SK-N-MC (cell line): ENCODE measurements at places on chromosomes 1 and 21.

- no peak for DNase-seq
Measured at GRCh38 chr1:8121261-8122159, 95.4 kb upstream of the ERRFI1 start.

GRCh38 chr1:180083164-180083563, 71.5 kb upstream of the QSOX1 start:
- DNase-seq, result no peak

- no peak for DNase-seq
Measured at GRCh38 chr1:91381844-91382243, 22.8 kb downstream of the HFM1 start.

DNA sequence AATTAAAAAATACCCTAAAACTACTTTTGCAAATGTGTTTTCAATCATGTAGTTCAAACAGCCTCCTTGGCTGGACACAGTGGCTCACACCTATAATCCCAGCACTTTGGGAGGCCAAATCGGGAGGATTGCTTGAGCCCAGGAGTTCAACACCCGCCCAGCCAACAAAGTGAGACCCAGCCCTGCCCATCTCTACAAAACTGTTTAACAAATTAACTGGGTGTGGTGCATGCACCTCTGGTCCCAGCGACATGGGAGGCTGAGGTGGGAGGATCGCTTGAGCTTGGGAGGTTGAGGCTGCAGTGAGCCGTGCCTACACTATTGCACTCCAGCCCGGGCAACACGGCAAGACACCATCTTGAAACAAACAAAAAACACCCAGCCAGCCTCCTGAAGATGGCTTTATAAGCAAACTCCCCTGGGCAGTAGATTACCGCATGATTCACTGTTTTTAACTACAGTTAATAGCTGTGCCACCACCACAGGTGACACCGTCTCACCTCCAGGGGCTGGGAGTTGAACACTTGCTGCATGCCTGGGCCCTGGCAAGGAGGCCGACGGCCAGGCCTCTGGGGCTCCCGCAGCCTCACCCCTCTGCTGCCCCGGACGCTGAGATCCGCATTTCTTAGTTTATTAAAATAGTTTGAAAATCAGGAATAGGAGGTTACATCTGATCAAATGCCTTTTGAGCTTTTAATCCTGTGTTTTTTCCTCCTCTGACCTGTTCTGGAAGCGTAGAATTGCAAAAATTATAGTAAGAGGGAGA, 16.2 kb downstream of the PTTG1IP start:
- DNase-seq, result no peak

- DNase-seq, result no peak
Measured at GRCh38 chr1:44048532-44049215, 17.4 kb upstream of the SLC6A9 start.

DNA sequence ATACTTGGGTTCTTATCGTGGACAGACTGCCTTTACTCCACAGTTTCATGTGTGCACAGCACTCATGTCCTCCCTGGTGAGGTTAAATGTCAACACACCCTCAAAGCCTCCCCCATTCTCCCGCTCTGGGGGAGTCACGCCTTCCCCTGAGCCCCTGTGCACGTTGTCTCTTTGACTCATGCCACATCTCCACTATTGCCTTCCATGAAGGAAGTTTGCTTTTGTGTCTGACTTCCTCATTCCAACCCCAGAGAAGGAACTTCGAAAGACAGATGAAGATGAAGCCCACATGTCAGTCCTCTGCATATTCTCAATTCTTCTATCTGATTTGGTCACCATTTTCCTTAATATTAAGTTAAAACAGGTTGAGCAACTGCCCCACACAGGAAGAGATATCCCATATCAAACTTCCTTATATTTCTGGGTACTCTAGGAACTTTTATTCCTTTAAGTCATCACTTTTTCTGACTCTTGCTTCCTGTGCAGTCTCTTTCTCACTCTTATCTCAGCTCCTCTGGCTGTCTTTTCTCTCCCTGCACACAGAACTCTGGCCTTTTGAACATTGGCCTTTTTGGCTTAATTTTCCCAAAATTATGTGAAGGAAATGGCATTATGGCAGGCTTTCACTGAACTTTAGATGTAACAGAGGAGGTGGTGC, 41.5 kb downstream of the C4BPA start:
- DNase-seq, result no peak

GRCh38 chr1:114316204-114316603, 162.5 kb upstream of the SYT6 start:
- DNase-seq, result no peak

DNA sequence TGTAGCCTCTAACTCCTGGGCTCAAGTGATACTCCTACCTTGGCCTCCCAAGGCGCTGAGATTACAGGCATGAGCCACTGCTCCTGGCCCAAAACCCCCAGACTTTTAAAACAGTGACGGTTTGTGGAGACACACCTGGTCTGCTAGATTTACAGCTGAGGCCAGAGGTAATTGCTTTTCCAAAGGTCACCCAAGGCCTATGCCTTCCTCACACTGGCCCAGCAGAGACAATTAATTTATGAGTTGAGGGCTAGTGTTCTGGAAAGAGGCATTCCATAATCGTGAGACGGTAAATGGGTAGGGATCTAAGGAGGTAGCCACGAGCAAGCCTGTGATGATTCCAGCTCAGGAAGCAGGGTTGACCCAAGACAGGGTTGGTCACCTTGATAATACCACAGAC, 12.4 kb upstream of the PARP1 start:
- DNase-seq, result no peak

DNA sequence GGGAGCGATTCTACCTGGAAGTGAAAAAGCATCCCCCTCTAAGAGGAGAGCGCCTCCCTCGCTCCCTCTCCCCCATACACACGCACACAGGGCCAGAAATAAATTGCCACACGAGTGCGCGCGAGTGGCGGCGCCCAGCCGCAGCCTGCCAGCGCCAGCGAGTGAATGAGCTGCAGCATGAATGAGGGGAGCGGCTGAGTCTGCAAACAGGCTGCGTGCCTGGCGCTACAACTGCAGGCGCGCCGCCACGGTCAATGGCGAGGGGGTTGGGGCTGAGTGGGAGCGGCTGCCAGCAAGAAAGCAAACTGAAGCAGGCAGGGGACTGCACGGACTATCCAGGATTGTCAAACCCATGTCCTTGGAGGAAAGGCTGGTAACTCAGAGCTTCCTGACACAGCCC, 2.2 kb downstream of the CAMK1G start:
- DNase-seq, result no peak

GRCh38 chr1:232393444-232394146, 236.3 kb downstream of the SIPA1L2 start:
- no peak for DNase-seq

- no peak for DNase-seq
Measured at GRCh38 chr1:50476800-50477199, 53.6 kb upstream of the DMRTA2 start.

DNA sequence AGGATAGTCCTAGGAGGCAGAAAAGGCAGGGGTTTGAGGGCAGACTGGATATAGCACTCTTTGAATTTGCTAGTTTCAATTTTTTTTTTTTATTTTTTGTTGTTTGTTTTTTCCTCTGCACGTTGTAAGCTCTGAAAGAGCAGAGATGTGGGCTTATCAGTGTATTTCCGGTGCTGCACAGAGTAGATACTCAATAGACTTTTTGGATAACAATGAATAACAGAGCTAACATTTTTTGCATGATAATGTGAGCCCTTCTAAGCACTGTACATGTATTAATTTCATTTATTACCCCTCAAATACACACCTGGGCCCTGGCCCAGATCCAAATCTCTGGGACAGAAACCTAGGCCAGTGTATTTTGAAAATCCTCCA, 17.1 kb upstream of the PARP1 start:
- DNase-seq, result no peak

GRCh38 chr21:32207406-32207716, 71.5 kb downstream of the MIS18A start:
- no peak for DNase-seq

DNA sequence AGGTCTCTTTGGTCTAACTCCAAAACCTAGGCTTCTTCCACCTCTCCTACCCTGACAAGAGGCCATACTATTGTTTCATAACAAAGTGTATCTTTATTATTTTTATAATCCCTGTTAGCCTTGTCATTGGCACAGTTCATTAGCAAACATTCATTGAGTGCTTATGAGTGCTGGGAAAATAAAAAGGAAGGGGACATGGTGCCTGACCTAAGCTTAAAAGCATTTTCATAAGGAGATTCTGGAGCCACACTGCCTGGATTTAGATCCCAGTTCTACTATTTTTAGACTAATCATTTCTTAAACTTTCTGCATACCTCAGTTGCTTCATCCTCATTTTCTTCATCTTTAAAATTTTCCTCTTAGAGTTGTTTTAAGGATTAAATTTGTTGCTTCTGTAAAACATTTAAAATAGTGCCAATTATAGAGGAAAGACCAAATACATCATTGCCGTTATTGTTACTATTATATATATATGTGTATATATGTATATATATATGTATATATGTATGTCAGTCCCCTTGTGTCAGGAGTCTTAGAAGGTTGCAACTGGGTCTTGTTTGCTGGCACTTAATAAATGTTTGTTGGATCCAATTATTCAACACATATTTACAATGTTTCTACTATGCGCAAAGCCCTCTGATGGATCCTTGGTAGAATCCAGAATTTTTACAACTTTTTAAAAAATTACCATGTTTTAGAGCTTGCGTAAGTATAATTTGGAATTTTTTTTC, 250.9 kb upstream of the SGIP1 start:
- DNase-seq, result no peak

DNA sequence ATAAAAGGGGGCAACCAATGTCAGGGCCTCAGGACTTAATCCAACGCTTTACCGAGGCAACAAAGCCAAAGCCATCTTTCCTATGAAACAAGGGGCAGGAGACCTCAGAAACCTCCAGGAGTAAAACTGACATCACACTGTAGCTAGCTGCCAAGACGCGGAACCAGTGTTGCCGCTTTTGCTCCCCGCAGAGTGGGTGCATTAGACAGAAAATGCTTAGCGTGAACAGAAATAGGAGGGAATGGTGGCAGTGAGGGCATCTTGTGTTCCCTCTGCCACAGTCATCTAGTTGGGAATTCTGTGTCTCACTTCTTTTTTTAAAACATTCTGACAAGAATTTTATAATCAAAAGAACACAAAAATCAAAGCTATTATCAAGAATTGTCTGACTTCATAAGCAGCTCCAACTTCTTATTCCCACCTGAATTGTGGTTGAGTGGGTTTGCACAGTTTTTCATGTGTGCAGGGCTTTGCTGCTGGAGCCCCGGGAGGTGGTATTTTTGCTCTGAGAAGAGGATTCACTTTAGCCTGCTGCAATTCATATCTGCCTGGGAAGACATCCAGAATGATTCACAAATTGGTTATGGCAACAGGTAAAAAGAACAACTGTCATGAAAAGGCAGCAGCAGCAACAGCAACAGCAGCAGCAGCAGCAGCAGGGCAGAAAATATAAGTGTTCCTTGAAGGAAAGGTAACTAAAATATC, 82.2 kb upstream of the DIRAS3 start:
- DNase-seq, result no peak

DNA sequence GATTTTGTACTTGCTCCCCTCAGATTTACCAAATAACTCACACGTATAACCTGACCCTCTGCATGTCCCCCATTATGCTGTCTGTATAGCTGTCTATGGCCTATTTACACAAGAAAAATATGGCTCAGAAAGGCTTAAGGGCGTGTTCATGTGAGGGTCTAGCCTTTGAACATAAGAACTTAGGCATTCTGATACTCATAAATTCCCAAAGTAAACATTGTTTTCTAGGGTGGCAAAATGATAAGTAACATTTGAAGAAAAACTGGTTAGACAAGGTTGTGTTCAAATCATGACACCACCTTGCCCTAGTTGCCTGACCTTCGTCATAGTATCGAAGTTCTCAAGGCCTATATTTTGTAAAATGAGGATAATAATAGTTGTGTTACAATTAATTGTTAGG, 394.6 kb downstream of the LRRIQ3 start:
- DNase-seq, result no peak

DNA sequence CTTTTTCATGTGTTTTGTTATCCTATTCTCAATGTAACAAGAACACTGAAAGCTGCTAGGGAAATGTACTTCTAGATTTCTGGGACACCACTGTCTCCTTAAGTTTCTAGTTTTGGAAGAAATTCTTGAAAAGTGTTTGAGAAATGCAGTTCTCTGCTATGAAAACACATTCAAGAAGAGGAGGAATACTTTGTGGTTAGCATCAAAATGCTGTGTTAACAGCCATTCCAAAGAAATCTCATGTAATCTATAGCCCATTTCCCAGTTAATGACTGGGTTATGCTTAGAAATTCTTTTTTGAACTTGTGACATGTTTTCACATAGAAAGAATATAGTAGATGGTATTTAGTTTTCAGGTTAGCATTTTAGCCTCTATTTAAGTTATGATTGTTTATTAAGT, 6.0 kb downstream of the RAVER2 start:
- no peak for DNase-seq

- DNase-seq, result no peak
Measured at GRCh38 chr1:220789532-220790147, 2.9 kb downstream of the MTARC1 start.

DNA sequence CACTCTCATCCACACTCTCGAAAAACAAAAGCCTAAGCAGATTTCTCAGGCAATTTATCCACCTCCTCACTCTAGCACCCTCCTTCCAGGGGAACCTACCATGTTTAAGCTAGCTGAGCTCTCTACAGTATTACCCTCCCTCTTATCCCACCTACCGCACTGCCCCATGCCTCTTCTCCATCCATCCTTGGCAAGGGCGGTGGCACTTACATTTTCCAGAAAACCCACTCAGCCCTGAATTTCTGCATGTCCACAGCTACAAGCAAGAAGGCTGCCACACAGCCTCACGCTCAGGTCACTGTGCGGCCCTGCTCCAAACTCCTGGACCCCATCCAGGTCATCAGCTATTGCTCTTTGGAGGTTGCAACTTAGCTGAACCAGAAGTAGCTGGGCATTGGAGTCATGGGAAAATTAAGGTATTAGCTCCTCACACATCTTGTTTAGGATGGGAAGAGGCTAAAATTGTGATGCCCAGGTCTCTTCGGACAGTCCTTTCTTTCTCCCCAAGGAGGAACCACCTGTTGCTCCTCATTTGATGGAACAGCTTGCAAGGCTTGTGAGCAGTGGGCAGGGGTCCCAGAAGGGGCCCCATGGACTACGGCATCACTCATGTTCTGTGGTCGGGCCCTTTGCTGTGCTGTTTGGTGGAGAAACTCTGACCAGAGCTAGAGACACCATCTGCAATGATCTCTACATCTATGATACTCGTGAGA, 1.1 kb downstream of the KLHDC9 start:
- no peak for DNase-seq

DNA sequence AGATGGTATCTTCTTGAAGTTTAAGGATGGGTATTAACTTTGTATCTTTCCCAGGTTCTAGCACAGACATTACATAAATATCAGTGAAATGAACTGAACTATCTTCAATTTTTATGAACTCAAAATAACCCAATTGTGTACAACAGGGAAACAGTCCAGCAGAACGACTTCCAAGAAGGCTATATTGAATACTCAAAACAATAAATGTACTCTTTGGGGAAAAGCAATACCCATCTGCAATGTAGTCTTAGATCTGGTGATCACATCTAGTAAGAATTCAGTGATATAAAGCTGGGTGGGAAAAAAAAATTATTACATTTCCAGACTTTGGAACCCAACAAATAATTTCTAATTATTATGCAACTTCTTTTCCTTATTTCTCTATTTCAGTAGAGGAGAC, 33.1 kb upstream of the GORAB start:
- DNase-seq, result no peak

- DNase-seq, result no peak
Measured at GRCh38 chr1:25786887-25787759, 12.9 kb upstream of the SELENON start.
